Progenitor cell of endocrine pancreas (in vitro differentiated cells): ENCODE measurements at places on chromosomes 5 and 9. TPM values are rescaled to one million over a fixed set of nuclear protein-coding genes. Genes with fewer than 3 reads are reported as not detected.

The LPAR1 gene
- total RNA-seq: 16.2 and 17.4 TPM in 2 replicates

The NFIB gene
- 15.3 and 15.5 TPM in 2 replicates for total RNA-seq

The CDH10 gene
- total RNA-seq: 11.0 and 11.5 TPM in 2 replicates

The HAVCR1 gene
- 1.2 and 2.1 TPM in 2 replicates for total RNA-seq

The ECM2 gene
- total RNA-seq: 0.31 and 0.77 TPM in 2 replicates

The BTNL9 gene
- total RNA-seq: not detected in 2 replicates

The SPATA31A6 gene
- total RNA-seq: not detected in 2 replicates

The PROB1 gene
- 2.0 and 2.2 TPM in 2 replicates for total RNA-seq

The PCDHGA12 gene
- total RNA-seq: 2.9 and 3.2 TPM in 2 replicates

The SPAAR gene
- total RNA-seq: not detected in 2 replicates

GRCh38 chr5:79617539-79617938 is 5.3 kb downstream of the TENT2 start:
- no peaks in the 10 kb centered on the region for H3K27me3 ChIP-seq
- no peak overlapping the region for H3K27ac ChIP-seq
- H3K4me1 ChIP-seq: peaks cover 11% of the 10 kb centered on the region

GRCh38 chr9:126366366-126367011 is 39.9 kb downstream of the MVB12B start:
- H3K4me3 ChIP-seq: no peak overlapping the region
- H3K36me3 ChIP-seq: peaks cover 26% of the 10 kb centered on the region
- H3K27ac ChIP-seq: peak overlapping the region; percentile 18

GRCh38 chr9:137267933-137268355 is 9.6 kb upstream of the TOR4A start:
- no peaks in the 10 kb centered on the region for H3K4me1 ChIP-seq
- H3K36me3 ChIP-seq: peaks cover 18% of the 10 kb centered on the region
- DNase-seq: no peak
- H3K27ac ChIP-seq: no peak overlapping the region
- no peaks in the 10 kb centered on the region for H3K27me3 ChIP-seq

DNA sequence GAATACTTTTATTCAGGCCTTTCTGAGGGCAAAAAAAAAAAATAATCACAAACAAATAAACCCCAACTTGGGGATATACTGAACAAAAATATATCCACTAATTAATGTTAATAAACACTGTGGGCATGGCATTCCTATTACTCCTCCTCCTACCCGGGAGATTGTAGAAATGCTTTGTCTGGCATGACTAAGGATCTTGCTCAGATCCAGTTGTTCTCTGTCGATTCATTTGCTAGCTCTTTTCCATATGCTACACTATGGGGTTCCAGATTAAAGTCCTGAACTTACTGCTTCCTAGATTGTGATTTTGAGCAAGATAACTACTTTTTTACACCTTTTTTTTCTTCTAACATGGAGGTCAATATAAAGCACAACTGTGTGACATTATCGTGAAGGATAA is 102.2 kb upstream of the PRR16 start:
- H3K4me1 ChIP-seq: no peaks in the 10 kb centered on the region
- no peak overlapping the region for H3K27ac ChIP-seq
- no peaks in the 10 kb centered on the region for H3K27me3 ChIP-seq
- no peak for DNase-seq
- H3K4me3 ChIP-seq: no peak overlapping the region

GRCh38 chr9:126628969-126629674 is 15.4 kb downstream of the LMX1B start:
- no peaks in the 10 kb centered on the region for H3K36me3 ChIP-seq
- no peak for DNase-seq
- H3K27ac ChIP-seq: no peak overlapping the region
- H3K27me3 ChIP-seq: peaks cover 87% of the 10 kb centered on the region
- H3K4me3 ChIP-seq: no peak overlapping the region

DNA sequence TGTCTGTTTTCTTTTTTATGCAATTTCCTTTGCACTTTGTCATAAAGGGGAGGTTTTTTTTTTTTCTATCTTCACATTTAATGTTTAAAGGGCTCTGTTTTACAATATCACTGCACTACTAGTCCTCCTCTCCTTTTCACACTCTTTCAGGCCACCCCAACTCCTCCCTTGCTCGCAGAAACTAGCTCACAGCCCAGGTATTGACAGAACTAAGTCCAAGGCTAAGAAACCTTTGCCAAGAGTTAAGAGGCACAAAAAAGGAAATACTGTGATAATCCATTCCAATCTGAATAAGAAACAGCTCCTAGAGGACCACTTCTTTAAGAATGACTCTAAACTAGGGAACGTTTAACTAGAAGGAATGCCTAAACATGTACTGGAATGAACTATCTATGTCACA is 1.1 kb upstream of the FGF10 start:
- H3K27ac ChIP-seq: no peak overlapping the region
- peaks cover 27% of the 10 kb centered on the region for H3K4me1 ChIP-seq
- H3K4me3 ChIP-seq: peak overlapping the region; percentile 91
- H3K36me3 ChIP-seq: no peaks in the 10 kb centered on the region
- no peak for DNase-seq
- peaks cover 46% of the 10 kb centered on the region for H3K27me3 ChIP-seq

DNA sequence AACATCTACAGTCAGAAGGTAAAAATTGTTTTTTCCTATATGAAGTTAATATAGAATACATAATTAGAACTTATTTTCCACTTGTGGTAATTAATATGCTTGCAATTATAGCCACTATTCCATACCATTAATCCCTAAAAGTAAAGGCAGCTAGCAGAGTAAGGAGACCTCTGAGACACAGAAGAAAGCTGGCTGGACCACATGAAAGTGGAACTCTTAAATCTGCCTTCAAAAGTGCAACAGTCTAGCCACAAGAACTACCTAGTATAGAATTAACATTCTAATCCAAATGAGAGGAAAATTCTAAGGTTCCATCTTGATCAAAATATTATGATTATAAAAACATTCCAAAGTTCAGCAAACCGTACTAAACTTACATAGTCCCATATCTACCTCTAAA is 37.6 kb downstream of the ARL15 start:
- no peak for DNase-seq
- H3K27me3 ChIP-seq: no peaks in the 10 kb centered on the region
- peaks cover 2% of the 10 kb centered on the region for H3K4me1 ChIP-seq
- H3K27ac ChIP-seq: no peak overlapping the region
- H3K4me3 ChIP-seq: no peak overlapping the region
- H3K36me3 ChIP-seq: peaks cover 5% of the 10 kb centered on the region

DNA sequence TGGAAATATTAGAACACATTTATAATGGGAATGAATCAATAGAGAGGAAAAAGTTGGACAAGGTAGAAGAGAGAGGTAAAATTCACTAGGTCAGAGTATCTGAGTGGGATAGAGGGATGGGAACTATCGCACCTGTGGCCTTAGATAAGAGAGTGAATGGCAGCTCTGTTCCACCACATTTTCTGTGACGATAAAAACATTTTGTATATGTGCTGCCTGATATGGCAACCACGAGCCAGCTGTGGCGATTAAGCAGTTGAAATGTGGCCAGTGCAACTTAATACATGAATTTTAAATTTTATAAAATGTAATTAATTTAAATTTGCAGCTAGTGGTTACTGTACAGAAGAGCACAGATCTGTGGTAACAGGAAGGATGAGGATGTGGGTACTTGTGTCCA is 46.7 kb downstream of the ZNF354A start:
- no peak overlapping the region for H3K27ac ChIP-seq
- no peak for DNase-seq
- H3K36me3 ChIP-seq: no peaks in the 10 kb centered on the region
- no peaks in the 10 kb centered on the region for H3K4me1 ChIP-seq

DNA sequence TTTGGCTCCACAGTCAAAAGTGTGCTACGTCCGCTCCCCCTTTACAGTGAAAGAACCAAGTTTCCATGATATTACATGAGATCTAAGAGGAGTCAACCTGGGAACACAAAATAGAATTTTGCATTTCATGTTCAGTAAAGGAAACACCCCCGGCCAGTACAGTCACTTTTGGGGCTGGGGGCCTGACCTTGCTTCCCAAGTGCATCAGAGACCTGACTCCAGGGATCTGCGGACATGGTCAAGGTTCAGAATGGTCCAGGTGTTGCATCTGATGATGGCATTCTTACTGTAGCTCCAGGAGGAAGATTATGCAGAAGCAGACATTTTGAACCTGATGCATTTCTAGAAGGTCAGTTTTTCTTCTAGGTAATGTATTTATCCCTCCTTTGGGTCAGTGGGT is 39.8 kb downstream of the AK8 start:
- no peak overlapping the region for H3K27ac ChIP-seq
- no peaks in the 10 kb centered on the region for H3K36me3 ChIP-seq
- no peaks in the 10 kb centered on the region for H3K27me3 ChIP-seq
- H3K4me1 ChIP-seq: peaks cover 3% of the 10 kb centered on the region
- H3K4me3 ChIP-seq: no peak overlapping the region

DNA sequence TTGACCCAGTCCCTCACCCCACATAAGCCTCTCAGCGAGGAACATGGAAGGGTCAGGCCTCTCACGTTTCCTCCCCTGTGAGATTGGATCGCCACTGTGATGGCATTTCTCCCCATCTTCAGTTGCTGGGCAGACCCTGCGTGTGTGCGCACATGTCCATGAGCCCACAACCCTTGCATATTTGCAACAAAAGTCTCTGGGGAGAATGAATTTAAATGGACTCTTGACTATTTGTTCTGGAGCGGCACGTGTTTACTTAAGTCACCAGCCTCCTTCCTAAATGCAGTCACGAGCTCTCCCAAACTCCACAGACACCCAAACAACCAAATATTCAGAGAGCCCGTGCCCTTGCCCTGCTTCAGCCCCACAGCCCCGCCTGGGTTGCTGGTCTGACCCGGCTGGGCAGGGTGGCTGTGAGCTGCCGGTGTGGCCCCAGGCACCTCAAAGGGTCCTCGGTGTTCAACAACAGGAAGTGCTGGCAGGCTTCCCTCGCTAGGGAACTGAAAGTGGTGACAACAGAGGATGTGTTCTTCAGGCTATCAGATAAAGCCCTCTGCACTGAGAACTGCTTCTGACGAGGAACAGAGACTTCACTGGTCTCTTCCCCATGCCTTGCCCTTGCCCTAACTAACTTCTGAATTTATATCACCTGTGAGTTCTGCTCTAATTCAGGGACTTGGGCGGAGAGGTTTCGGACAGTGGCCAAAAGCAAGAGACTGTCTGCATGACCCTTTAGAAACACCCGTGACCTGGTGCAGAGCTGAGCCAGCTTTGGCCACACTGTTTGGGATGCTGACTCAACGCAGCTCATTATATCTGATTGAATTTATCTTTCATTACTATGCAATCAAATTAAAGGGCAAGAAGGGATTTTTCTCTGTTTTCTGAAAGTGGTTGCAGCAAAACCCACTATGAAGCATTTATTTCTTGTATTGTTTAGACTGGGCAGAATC is 19.2 kb upstream of the CD180 start:
- H3K4me1 ChIP-seq: peaks cover 16% of the 10 kb centered on the region
- H3K27me3 ChIP-seq: peaks cover 11% of the 10 kb centered on the region
- no peak for DNase-seq
- H3K27ac ChIP-seq: peak overlapping the region; percentile 62
- H3K4me3 ChIP-seq: peak overlapping the region; percentile 14
- H3K36me3 ChIP-seq: no peaks in the 10 kb centered on the region

DNA sequence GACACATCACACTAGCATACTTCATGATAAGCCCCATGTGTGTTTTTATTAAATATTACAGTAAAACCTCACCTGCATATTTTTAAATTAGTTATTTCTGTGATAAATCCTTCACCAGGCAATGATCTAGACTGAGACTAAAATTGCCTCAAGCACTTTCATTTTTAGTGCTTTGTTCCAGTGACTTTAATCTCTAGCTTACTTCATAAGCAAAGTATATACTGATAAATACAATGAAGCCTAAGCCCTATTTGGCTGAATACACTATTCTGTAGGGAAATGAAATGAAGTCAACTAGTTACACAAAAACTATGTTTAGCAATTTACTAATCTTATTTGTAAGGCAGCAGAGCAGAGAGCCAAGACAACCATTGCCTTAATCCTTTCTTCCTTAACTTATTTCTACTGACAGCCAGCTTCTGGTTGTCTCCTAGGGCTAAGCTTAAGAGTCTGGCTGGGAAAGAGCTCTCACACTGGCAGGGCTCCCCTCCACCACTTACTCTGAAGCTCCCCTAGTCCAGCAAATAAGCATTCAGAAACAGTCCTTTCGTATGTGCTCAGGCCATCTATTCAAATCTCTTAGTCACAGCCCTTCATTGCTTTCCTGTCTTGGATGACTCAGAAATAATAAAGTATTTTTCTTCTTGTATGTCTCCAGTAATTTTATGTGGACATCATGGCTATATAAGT is 31.4 kb upstream of the MTAP start:
- no peaks in the 10 kb centered on the region for H3K27me3 ChIP-seq
- H3K36me3 ChIP-seq: no peaks in the 10 kb centered on the region
- H3K4me3 ChIP-seq: no peak overlapping the region
- H3K4me1 ChIP-seq: peaks cover 14% of the 10 kb centered on the region

DNA sequence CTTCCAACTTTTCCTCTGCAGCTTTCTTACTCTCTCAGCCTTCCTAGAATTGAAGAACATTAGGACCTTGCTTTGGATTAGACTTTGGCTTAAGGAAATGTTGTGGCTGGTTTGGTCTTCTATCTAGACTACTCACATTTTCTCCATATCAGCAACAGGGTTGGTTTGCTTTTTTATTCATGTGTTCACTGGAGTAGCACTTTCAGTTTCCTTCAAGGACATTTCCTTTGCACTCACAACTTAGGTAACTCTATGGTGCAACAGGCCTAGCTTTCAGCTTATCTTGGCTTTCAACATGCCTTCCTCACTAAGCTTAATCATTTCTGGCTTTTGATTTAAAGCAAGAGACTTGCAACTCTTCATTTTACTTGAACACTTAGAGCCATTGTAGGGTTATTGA is 153.1 kb downstream of the CCDC192 start:
- H3K27me3 ChIP-seq: no peaks in the 10 kb centered on the region
- no peaks in the 10 kb centered on the region for H3K4me1 ChIP-seq
- DNase-seq: no peak
- H3K4me3 ChIP-seq: no peak overlapping the region
